SJSA1 (cell line): ENCODE measurements at places on chromosomes 13 and 19.

DNA sequence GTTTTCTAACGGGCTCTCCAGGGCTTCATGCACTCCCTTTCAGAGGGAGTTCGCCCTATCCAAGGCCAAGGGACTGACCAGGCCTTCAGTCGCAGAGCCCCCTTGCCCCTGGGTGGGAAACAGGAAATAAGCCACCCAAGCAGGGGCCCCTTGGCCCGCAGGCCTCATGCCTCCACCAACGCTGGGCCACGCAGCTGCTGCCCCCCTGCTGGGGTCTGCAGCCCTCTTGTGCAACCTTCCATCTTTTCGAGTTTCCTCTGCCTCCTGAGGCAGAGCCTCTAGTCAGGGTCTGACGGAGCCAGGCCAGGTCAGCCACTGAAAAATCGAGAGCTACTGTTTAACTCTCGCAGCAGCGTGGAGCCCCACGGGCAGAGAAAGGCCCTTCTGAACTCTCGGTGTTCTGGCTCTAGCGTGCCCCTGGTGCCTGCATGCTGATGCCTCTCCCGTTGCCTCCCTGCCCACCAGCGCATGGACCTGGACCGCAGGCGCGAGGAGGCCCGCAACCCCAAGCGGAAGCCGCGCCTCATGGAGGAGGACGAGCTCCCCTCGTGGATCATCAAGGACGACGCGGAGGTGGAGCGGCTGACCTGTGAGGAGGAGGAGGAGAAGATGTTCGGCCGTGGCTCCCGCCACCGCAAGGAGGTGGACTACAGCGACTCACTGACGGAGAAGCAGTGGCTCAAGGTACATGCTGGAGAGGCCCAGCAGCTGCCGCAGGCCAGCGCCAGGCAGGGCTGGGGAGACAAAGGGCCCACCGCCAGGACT lies 54.6 kb upstream of the LDLR start:
- DNase-seq, result no peak

DNA sequence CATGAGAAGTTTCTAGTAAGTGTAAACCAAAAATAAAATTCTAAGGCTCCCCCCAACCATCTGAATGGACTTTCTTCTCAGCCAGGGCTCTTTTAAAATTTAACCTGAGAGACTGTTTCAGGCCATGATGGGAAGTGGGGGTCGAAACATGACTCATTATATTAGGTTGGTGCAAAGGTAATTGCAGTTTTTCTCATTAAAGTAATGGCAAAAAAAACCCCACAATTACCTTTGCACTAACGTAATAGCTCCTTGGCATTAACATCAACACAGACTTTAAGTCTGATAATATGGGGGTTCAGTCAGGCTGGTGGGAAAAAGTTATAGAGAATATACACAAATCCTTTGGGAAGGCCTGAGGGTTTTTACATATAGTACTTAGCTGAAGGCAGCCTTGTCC lies 9.4 kb upstream of the SPART start:
- DNase-seq, result no peak

DNA sequence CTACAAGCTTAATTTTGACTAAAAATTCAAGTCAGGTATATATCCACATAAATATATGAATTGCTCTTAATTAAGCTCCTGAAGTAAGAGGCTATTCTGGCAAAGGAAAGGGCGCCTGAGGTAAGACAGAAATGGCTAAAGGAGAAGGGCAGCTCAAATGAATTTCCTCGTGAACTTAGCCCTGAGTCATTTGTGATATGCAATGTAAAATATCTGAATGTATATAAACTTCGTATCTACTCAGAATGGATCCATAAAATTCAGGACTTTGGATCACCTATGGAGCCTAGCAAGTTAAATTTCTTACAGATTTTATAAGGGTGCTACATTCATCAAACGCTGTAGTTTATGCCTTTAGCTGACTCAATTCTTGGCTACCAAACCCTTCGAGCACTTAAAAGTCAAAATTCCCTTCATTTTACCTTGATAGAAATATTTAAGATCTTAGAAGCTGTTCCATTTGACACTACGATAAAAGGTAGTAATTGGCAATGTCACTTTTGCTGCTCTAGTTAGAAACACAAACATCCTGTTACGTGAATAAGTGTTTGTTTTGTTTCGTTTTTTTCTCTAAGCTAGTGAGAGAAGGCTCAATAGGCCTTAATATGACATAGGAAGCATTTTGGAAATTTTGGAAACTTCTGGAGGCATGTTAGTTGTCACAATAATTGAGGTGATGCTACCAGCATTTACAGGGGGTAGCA lies 69.2 kb downstream of the DIAPH3 start:
- no peak for DNase-seq

DNA sequence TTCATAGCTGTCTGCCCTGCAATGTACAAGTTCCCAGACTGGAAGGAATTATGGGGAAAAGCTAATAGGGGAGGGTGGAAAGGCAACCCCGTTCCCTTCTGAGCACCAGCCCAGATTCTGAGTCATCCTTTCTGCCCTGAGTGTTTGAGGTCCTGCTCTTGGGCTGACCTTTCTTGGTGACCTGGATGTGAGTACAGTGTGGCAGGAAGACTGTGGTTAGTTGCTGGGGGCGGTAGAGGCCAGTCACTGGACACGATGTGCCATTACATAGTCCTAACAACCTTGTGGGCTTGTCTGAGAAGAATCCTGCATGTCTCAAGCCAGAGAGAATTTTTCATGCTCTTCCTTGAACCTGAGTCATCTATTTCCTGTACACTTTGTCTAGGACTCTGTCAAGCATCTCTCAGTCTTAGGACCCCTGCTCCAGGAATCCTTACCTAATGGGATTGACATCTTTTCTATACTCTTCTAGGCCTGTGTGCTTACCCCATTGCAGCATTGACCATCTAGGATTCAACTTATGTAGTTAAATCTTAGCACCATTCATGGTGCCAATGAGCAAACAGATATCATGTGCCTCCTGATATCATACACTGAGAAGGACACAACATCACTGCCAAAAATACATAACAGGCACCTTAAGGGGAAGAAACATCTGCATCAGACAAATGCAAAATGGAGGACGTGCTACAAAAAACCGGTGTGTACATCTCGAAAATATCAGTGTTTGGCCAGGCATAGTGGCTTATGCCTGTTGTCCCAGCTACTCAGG lies 8.1 kb upstream of the ANGPTL4 start:
- DNase-seq, result peak; percentile 89

DNA sequence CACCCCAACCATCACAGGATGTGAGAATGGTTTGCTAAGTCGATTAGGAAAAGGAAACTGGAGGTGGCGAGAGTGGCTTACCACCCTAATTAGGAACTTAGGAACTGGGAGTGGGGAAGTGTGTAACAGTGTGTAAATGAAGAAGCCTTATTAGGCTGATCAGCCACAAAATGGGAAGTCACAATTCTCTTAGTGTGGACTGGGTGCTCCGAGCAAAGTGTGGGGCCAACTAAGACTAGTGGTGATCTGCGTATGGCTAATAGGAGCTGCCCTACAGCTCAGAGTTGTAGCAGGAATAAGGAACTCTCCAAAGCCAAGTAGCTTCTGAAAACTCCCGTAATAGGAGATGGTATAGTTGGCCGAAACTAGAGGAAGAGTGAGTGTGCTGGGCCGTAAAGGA lies 7.6 kb downstream of the SIGLEC11 start:
- DNase-seq, result no peak

GRCh38 chr19:34259367-34260095 lies 5.2 kb downstream of the GARRE1 start:
- DNase-seq, result peak; percentile 49

DNA sequence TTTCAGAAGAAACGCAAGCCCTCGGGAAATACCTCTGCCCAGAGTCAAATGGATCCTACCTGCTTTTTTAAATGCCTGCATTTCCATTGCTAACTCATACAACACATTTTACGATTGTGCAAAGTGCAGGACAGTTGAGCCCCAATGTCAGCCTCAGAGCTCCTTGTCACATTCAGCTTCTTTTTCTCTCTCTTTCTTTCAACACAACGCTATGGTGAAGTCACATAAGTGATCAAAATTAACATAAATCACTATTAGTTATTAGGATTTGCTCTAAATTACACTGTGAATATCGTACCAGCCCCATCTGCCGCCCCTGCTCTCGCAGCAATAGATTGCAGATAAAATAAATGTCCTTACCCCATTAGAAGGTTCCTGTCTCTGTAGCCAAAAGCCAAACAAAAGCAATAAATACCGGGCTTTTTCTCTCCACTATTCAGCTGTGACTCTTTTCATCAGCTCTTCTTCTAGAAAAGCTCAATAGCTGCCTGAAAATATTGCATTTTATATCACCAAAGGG lies 8.8 kb downstream of the POU4F1 start:
- no peak for DNase-seq

GRCh38 chr19:43574424-43575155 lies 737 bp downstream of the XRCC1 start:
- peak; percentile 80 for DNase-seq

GRCh38 chr13:99064624-99065234 lies 86.9 kb upstream of the DOCK9 start:
- DNase-seq, result no peak

- no peak for DNase-seq
Measured at GRCh38 chr13:106133025-106133424, 402.4 kb downstream of the EFNB2 start.

GRCh38 chr19:19774354-19775033 lies 41.6 kb upstream of the ZNF14 start:
- DNase-seq, result no peak

DNA sequence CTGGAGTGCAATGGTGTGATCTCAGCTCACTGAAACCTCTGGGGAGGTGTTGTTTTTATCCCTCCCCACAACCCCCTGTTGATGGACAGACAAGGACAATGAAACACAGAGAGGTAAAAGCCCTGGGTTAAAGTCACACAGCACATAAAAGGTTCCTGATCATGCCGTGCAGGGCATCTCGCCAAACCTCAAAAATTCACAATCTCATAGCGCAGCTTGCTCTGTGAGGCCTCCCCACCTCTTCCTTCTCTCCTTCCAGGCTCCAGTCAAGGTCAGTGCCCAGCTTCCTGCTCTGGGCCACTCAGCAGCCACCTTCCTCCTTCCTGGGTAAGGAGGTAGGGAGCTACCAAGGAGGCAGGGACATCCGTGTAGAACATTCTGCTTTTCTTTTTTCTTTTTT lies 2.3 kb downstream of the FUT2 start:
- DNase-seq, result no peak

- peak; percentile 81 for DNase-seq
Measured at GRCh38 chr13:97386801-97387484, 47.0 kb upstream of the RAP2A start.

- DNase-seq, result no peak
Measured at GRCh38 chr13:103184413-103184812, 118.2 kb upstream of the SLC10A2 start.

GRCh38 chr19:3042621-3043267 lies 13.7 kb upstream of the TLE2 start:
- DNase-seq, result no peak

DNA sequence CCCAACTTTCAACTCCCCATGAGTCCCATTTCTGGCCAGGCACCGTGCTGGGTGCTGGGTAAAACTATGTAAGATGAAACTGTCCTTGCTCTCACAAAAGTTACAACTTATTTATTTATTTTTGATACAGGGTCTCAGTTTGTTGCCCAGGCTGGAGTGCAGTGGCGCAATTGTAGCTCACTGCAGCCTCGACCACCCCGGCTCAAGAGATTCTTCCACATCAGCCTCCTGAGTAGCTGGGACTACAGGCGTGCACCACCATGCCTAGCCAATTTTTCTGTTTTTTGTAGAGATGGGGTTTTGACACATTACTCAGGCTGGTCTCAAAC lies 12.9 kb upstream of the CADM4 start:
- DNase-seq, result no peak

DNA sequence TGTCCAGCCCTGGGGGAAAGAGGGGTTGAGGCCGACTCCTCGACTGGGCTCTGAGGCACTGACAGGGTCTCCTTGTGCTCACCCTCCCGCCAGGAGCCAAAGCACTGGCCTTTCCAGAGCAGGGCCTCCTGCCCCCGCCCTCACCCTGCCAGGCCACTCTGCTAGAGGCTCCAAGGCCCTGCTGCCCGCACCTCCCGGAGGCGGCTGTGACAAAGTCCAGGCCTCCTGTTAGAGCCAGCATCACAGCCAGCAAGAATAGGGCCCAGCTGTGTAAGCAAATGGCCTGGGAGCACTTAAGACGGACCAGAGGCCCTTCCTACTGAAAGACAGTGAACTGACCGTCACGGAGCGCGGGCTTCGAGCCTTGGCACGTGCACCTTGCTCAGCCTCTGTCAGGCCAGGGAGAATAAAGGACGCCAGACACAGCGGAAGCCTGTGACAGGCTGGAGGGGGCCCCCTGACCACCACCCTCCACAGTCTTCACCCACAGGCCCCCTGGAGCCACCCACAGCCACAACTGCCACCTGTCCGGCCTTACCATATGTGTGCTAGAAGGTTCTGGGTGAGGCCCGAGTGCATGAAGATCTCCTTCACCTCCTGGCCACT lies 50.9 kb downstream of the EPS15L1 start:
- no peak for DNase-seq

DNA sequence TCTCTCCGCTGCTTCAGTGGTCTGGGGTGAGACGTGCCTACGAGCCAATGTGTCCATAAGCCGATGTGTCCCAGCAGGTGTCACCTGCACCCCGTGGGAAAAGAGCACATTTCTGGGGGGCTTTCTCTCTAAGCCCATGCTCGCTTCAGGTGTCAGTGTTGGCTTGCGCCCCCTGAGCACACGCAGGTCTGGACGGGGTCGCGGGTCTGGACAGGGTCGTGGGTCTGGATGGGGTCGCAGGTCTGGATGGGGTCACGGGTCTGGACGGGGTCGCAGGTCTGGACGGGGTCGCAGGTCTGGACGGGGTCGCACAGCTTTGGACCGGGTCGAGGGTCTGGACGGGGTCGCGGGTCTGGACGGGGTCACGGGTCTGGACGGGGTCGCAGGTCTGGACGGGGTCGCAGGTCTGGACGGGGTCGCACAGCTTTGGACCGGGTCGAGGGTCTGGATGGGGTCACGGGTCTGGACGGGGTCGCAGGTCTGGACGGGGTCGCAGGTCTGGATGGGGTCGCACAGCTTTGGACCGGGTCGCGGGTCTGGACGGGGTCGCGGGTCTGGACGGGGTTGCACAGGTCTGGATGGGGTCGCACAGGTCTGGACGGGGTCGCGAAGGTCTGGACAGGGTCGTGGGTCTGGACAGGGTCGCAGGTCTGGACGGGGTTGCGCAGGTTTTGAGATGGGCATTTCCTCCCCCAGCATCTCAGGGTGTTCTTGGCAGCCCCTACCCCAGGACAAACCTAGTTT lies 24.5 kb upstream of the TFDP1 start:
- DNase-seq, result peak; percentile 55

DNA sequence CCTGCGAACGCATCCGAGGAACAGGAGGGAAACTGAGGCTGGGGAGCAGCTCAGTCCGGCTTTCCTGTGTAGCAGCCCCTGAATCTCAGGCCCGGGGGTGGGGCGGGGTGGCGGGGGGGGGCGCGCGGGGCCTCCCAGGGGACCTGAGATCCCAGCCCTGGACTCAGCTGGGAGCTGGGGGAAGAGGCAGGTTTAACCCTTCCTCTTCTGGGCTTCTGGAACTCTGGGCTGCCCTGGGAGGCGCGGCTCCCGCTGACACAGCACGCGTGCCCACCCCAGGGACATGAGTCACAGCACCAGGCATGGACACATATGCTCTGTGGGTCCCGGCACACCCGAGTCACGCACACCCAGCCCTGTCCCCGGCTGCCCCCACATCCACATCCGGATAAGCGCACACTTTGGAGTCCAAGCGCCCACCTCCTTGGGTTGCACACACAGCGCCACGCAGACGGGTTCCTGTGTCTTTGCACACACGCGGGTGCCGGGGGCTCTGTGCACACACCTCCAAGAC lies 3.5 kb upstream of the CIRBP start:
- DNase-seq, result no peak

GRCh38 chr13:73810647-73811046 lies 323.6 kb downstream of the KLF12 start:
- DNase-seq, result no peak
